ENCODE measurements at places on chromosomes 7 and 10. TPM values are rescaled to one million over a fixed set of nuclear protein-coding genes. Genes with fewer than 3 reads are reported as not detected.

DNA sequence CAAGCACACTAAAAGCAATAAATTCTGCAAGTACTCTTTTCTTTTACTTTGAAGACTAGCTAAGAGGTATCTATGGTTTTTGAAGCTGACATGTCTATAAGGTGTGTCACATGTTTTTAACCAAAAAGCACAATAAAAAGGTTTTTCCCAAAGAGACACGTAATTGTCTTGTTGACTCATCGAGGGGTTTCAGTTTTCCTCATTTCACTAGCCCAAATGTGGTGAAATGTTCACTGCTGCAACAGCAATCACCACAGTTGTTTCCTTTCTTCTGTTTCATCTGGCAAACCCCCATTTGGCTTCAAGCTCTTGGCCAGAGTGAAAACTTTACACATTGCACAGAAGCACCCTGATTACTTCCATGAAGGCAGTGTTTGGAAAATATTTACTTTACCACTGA, 3.8 kb upstream of the HOXA4 start:
- DNase-seq = no peak

DNA sequence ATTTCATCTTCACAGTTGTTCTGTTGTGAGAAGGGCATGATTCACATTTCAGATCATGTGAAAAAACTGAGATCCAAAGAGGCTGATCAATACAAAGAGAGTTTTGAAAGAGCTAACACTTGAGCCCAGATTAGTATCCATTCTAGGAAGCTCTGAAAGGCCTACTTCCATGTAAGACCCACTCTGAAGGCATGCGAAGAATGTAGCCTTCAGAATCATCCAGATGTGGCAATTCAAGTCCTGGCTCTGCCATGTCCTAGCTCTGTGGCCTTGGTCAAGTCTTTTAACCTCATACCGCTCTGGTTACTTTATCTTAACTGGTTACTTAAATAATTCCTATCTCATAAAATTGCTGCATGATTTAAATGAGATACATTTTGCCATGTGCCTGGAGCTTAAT, 111.1 kb downstream of the FZD1 start:
- no peak for DNase-seq

DNA sequence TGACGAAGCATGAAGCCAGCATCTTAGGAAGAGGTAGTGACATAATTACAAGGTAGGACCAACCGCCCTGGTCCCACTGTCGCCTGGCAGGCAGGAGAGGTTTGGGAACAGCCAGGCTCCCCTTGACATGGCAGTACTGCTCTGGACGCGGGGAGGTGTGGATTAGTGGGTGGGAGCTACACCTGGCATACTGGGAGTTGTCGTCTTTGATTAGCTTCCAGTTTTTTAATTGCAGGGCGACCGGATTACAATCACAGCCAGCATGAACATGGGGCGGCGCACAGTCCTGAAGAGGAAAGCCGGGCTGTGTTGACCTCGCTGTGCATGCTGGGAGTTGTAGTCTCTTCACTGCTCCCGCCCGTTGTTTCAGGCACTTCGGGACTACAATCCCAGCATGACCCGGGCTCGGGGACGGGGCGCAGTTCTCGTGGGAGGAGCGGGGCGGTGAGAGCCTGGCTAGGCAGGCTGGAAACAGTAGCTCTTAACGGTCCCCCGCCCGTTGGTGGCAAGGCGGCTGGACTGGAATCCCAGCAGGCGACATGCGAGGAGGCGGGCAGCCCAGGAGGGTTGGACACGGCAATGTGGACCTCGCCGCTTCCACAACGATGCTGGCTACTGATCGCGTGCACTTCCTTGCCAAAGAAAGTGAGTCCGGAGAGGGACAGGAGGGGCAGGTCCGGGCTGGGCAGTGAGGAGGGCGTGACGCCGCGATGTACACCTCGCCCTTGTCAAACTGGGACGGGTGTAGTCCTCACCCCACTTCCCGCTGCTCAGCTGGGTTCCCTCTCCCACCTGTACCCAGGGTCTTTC, 98.0 kb upstream of the ZNF722 start:
- no peak for DNase-seq

The TMEM273 gene
- total RNA-seq = 1.6 TPM

- no peak for DNase-seq
These were observed 200.4 kb downstream of the DKK1 start for GRCh38 chr10:52514481-52514880.

DNA sequence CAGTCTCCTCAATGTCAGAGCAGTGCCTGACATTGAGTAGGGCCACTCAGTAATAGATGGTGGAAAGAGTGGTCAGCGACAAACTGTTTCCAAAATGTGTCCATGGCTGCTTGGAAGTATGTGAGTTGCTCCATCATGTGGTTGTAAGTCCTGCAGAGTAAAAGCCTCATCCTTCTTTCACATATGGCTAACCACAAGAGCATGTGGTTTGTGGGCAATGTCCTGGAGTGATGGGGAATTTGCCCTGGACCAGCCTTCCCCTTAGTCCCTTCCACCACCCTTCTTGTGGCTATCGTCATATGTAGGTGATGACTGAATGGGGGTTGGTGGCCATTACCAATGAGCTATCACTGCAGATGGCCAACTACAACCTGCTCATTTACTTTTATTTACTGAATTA, 33.0 kb upstream of the PLXNA4 start:
- DNase-seq = no peak

GRCh38 chr7:27151931-27152815, at the start of gene HOXA3:
HOXA3 (minus strand) TSS chr7:27152583; CDS start chr7:27110640, 41,943 bp downstream.
- no peak for DNase-seq

- DNase-seq = no peak
These were observed 57.5 kb upstream of the CABCOCO1 start for GRCh38 chr10:61605221-61605620.

The PRKAR2B gene
- 28.4 TPM for total RNA-seq

- DNase-seq = no peak
These were observed 333.8 kb downstream of the CXCL12 start for GRCh38 chr10:44051091-44051490.

- no peak for DNase-seq
These were observed 36.4 kb downstream of the CUBN start for GRCh38 chr10:17092986-17093803.

DNA sequence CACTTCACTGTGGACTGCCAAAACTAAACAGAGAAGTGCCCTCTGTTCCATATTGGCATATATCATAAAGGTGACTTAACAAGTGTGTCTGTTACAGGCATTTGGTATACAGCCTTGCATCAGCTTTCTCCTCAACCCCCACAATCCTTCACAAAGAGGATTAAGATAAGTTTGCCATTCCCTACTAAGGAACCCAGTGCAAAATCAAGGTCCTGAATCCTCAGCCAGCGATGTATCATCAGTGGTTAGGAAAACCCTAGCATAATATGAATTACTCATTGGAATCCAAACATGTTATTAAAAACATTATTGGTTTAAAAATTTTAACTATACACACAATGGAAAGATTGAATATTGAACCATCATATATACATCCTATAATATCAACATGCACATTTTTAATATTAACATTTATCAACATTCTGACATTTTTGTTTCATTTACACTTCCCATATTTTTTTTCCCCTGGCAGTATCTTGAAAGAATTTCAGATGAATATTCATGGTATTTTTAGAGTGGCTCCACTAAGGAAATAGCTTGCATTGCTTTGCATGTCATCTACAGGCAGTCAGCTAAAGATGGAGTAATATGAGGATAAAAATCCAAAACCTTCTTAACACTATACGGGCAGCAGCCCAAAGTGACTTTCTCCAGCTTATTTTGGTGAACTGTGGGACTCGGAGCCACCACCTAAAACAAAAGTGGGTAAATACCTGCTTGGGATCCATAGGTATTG, 215.6 kb upstream of the CHRM2 start:
- no peak for DNase-seq

GRCh38 chr7:98202367-98203195, 8.7 kb upstream of the BHLHA15 start:
- no peak for DNase-seq

- no peak for DNase-seq
These were observed 34.9 kb downstream of the FRMPD2 start for GRCh38 chr10:48239618-48240017.

GRCh38 chr7:4297918-4298219, 384.2 kb upstream of the FOXK1 start:
- DNase-seq = no peak

DNA sequence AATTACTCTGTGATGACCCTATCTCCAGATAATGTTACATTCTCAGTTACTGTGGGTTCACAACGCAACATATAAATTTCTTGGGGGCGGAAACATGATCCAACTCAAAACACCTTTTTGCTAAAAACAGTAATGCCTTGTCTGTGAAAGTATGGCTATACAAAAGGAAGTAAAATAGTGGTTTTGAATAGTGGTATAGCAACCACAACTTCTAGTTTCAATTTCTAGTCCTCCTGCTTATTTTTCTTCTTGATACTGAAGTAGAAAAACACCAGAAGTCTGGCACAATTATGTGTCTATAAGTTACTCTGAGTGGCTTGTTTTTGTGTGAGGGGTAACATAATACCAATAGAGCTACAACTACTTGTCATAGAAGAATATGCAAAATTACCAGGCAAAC, 21.5 kb upstream of the ZNF800 start:
- DNase-seq = no peak

- no peak for DNase-seq
These were observed 222.9 kb upstream of the SH2B2 start for GRCh38 chr7:102063690-102064180.

The OPN4 gene
- not detected for total RNA-seq
